Activated CD8-positive, alpha-beta T cell treated with anti-CD3 and anti-CD28 coated beads for 36 hours (primary cell): ENCODE measurements at places on chromosomes 3 and 15. TPM values are rescaled to one million over a fixed set of nuclear protein-coding genes. Genes with fewer than 3 reads are reported as not detected.

Gene ZNF80
- total RNA-seq = 2.3 TPM

Gene WDR72
- not detected for total RNA-seq

Gene RHCG
- not detected for total RNA-seq

Gene SUSD5
- not detected for total RNA-seq

Gene CSTA
- not detected for total RNA-seq

Gene HCN4
- total RNA-seq = not detected

Gene VEPH1
- not detected for total RNA-seq

Gene FRMD5
- total RNA-seq = 0.25 TPM

Gene SLC12A8
- total RNA-seq = 1.1 TPM

Gene DPPA2
- not detected for total RNA-seq

Gene ISLR
- total RNA-seq = not detected

Gene PLA1A
- not detected for total RNA-seq

Gene COX5A
- 342 TPM for total RNA-seq

Gene FEZF2
- total RNA-seq = not detected

Gene SERINC4
- 0.09 TPM for total RNA-seq

Gene SUCNR1
- total RNA-seq = not detected

Gene SLC28A2
- not detected for total RNA-seq

Gene MGA
- 30.7 TPM for total RNA-seq

Gene COL8A1
- not detected for total RNA-seq

Gene TM6SF1
- total RNA-seq = 5.6 TPM

Gene OR5H6
- not detected for total RNA-seq
